ENCODE measurements at places on chromosomes 5 and 9.

GRCh38 chr5:143521141-143521540 lies 117.7 kb upstream of the NR3C1 start:
- DNase-seq: no peak

- no peak for DNase-seq
Measured at GRCh38 chr9:138103111-138103848, 225.7 kb downstream of the CACNA1B start.

DNA sequence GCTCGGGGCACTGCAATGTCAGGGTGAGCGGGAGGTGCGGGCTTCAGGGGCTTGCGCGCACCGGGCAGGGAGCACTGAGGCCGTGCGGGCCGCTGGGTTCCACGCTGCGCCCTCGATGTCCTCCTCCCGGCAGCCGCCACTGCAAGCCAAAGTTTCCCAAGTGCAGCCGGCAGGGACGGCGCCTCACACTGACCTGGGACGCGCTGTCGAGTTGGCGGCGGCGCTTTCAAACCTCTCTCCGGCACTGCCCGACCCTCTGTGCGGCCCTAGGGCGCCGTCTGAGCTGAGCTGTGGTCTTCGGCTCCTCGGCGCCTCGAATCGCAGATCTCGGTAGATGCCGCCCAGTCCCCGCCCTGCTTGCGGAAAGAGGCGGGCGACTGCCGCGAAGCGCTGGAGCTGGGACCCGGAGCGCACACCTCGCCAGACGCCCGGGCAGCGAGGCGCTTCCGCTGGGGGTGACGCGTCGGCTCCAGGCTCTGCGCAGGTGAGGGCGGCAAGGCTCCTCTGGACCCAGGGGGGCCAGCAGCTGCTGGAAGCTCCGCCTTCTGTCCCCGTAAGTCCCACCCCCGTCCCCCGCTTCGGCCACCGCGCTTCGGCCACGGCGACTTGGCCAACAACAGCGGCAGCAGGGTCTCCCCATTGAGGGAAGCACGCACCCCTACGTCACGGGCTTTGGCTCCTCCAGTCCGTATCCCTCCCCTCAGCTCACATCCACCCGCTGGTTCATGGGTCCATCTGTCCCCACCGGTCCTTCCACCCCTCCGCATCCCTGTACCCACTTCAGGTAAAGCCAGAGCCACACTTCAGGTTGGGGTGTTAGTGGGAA lies at the start of gene ANKRD34B:
TSS of gene ANKRD34B (minus strand) at position 320 of the 826 bp plus-strand sequence. CDS start 10,261 bp downstream, outside the sequence.
- DNase-seq: no peak

DNA sequence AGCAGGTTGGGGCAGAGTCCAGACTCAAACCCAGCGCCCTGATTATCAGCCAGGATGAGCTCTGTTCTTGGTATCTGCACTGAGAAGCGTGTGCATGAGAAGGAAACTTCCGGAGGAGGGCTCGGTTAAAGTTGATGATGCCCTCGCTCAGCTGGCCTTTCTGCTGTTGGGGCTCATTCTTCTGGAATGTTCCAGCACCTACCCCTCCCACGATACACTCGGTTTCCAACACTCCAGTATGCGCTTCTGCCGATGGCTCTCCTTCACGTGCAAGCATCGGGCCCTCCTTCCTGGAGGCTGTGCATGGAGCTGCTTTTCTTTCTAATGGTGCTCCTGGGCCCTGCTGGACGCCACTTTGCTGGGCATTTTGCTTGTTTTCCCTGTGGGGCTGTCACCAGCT lies 134.0 kb downstream of the RXRA start:
- DNase-seq: no peak

DNA sequence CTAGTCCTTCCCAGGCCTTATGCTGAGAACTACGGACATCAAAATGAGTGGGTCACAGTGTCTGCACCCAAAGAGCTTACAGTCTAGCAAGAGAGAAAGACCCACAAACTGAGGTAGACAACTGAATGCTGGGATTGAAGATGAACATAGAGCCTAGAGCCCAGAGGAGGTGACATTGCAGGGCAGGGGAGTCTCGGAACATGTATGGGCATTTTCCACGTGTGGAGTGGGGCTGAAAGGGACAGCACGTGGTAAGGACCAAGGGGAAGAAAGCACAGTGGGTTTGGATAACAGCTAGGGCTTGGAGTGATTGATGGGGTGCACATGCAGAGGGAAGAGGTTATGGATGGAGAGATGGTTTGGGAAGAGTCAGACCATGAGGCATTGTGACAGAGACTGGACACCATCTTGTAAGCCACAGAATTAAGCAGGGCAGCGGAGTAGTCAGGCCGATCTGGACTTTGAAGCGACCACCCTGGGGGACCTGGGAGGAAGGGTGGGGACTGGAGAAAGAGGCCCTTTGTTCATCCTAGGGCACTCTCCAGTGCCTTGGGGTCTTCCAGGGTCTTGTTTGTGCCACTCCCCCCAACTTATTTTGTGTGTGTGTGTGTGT lies 47.5 kb upstream of the SH3PXD2B start:
- no peak for DNase-seq

All from NT2/D1 (cell line).